Spinal cord (tissue), 10 donors: ENCODE measurements at places on chromosomes 7 and 10. TPM values are rescaled to one million over a fixed set of nuclear protein-coding genes. Genes with fewer than 3 reads are reported as not detected.

DNA sequence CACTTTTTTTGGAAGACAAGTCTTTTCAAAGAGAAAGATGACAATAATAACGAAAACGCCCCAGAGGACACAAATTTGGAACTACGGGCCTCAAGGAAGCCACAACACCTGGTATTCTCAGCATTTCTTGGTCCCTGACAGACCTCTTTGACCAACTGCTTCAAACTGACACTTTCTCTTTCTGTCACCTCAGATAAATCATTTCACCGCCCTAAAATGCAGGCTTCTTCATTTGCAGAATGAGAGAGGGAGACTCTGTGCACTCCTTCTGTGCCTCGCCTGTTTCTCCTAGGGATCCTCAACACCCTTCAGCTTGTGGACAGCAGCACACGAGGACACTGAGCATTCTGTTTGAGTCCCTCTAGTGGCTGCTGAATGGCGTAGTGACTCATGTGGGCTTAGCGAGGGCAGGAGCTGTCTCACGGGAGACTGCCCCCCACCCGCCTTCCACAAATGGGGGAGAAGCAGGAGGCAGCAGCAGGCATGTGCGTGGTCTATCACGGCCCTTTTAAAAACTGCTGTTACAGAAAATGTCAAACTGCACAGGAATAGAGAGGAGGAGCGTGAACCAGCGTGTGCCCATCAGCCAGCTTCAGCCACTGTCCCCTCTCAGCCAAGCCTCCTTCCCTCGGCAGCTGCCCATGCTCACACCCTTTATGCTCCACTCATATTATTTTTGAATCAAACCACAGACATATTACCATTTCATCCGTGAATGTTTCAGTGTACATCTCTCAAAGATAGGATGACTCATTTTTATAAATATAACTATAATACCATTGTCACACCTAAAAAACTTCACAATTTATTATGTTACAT, 41.4 kb downstream of the GSDME start:
- no peak for DNase-seq
- H3K36me3 ChIP-seq: peaks cover 28% of the 10 kb centered on the region
- H3K27ac ChIP-seq: no peak overlapping the region
- H3K4me1 ChIP-seq: peaks cover 9% of the 10 kb centered on the region
- H3K4me3 ChIP-seq: no peak overlapping the region

DNA sequence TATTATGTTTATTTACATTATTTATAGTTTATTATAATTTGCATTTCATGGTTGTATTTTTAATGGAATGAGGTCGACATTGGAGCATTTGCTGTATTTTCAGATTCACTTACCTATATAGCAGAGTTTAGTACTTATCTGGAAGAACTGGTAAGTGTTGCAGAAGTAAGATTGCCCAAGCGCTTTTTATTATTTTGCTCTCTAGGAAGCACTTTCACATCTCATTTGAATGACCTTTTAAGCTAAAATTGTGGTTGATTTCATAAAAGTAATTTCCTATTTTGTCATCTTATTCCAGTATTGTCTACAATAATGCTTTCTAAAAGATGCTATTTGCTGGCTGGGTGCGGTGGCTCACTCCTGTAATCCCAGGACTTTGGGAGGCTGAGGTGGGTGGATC, 28.6 kb downstream of the SEC61A2 start:
- no peak overlapping the region for H3K27ac ChIP-seq
- no peak for DNase-seq
- H3K27me3 ChIP-seq: no peaks in the 10 kb centered on the region
- H3K36me3 ChIP-seq: peaks cover 38% of the 10 kb centered on the region

The COBL gene
- polyA plus RNA-seq: 5.6 TPM

DNA sequence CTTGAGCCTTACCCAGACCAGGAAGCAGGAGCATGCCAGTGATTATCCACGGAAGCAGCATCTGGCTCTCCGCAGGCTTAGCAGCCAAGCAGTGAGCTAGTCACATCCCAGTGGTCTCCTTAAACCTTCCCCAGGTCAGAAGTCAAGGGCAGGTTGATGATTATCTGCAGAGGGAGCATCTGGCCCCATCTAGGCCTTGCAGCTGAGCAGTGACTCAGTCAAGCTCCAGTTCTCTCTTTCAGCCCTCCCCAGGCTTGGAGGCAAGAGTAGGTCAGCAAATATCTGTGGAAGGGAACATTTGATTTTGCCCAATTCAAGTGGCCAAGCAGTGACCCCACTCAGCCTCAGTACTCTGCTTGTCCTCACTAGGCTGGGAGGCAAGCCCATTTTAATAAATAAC, 61.6 kb downstream of the ANKRD7 start:
- H3K27me3 ChIP-seq: no peaks in the 10 kb centered on the region
- no peaks in the 10 kb centered on the region for H3K4me1 ChIP-seq
- no peak overlapping the region for H3K27ac ChIP-seq
- H3K36me3 ChIP-seq: no peaks in the 10 kb centered on the region
- H3K4me3 ChIP-seq: no peak overlapping the region

The SLC26A3 gene
- not detected for polyA plus RNA-seq

The LIPK gene
- polyA plus RNA-seq: not detected

DNA sequence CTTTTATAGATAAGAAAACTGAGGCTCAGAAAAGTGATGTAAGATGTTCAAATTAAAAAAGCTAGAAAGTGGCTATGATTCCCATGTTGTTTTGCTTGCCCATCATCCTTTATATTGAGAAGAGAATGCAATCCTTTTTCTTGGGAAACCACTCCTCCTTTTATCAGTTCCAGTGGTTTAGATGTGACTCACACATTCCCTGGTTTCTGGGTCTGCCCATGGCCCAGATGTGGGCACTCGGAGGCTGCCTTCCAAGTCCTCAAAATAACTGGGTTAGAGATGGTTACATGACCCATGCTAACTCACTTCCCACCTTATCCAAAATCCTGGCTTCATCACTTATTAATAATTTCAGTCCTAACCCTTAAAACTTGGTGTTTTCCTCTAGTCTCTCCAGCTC, 550.0 kb downstream of the MDFIC start:
- no peak overlapping the region for H3K27ac ChIP-seq
- no peak overlapping the region for H3K4me3 ChIP-seq
- no peaks in the 10 kb centered on the region for H3K36me3 ChIP-seq
- H3K27me3 ChIP-seq: peaks cover 3% of the 10 kb centered on the region
- DNase-seq: no peak
- H3K4me1 ChIP-seq: peaks cover 3% of the 10 kb centered on the region

The NPY gene
- 49.6 TPM for polyA plus RNA-seq

The FKBP6 gene
- polyA plus RNA-seq: 0.17 TPM

The INHBA gene
- polyA plus RNA-seq: 3.9 TPM

The RSBN1L gene
- polyA plus RNA-seq: 26.1 TPM

DNA sequence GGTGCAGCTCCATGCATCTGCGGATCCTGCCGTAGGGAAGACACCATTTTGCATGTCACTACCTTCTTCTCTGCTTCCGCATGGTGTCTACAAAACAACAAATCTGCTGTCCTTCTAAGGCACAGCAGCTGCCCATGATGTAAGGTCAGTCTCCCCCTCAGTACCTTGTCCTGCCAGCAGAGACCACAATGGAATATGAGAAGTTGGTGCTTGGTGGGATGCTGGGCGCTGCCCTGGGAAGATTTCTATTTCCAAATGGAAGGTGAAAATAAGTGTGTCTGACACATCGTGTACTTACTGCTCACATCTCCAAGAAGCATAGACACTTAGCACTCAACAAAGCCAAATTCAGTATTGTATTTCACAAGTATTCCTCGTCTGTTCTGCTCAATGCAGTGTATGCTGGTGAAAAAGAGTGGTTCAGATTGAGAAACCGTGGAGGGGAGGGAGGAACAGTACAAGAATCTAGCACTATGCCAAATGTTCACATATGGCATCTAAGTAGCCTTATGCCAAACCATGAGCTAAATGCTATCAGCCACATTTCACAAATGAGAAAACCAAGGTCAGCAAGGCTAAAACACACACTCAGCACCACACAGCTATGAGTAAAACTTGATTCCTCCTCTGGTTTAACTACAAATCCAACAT, 95.0 kb downstream of the GRB10 start:
- no peak overlapping the region for H3K4me3 ChIP-seq
- no peak for DNase-seq
- H3K27me3 ChIP-seq: no peaks in the 10 kb centered on the region
- peaks cover 5% of the 10 kb centered on the region for H3K4me1 ChIP-seq
- H3K27ac ChIP-seq: no peak overlapping the region

- H3K36me3 ChIP-seq: no peaks in the 10 kb centered on the region
- peak within 1 kb of the TSS; percentile 90 for H3K4me3 ChIP-seq
- DNase-seq: no peak
Observed at GRCh38 chr7:94394437-94395140, at the start of gene COL1A2. TSS of gene COL1A2 (plus strand) at chr7:94394895. CDS start at chr7:94395032, 137 bp downstream.
